ENCODE measurements at places on chromosomes 2 and 18. TPM values are rescaled to one million over a fixed set of nuclear protein-coding genes. Genes with fewer than 3 reads are reported as not detected.
A peak's percentile ranks its signal among the peaks of the same experiment; 100 is the strongest.

The TMEM178A gene
- not detected for total RNA-seq

The PROM2 gene
- total RNA-seq = 0.22 TPM

The RBM44 gene
- 0.22 TPM for total RNA-seq

The MYO5B gene
- total RNA-seq = 0.87 TPM

The PTPN2 gene
- 14.4 TPM for total RNA-seq

The RGPD3 gene
- total RNA-seq = under 0.01 TPM

The KCTD1 gene
- 5.9 TPM for total RNA-seq

DNA sequence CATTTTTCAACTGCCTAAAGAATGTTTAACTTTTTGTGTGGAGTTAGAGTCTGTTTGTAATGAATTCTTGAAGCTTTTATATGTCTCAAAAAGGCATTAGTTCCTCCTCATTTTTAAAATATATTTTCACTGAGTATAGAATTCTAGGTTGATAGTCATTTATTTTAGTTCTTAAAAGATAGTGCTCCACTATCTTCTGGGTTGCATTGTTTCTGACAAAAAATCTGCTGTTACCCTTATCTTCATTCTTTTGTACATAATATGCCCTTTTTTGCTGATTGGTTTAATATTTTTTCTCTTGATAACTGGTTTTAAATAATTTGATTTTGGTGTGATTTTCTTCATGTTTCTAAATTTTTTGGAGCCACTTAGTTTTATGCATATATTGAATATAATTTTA lies 754.7 kb upstream of the GYPC start:
- DNase-seq = no peak

DNA sequence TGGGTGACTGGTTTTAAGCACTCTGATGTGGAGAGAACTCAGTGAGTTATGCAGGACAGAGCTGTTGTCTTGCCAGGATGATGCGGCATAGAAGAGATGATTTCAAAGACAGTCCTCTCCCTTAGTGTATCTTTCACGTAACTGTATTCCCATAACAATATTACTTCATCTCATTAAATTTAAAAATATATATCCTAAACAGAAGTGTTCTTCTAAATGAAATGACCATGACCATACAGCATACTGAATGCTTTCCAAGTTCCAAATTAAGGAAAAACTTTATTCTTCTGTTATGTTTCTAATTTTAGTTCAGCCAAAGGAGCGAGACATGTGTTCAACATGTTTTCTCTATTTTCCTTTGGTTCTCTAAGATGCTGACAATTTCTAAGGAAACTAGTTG lies 600.1 kb upstream of the FSHR start:
- no peak for DNase-seq

DNA sequence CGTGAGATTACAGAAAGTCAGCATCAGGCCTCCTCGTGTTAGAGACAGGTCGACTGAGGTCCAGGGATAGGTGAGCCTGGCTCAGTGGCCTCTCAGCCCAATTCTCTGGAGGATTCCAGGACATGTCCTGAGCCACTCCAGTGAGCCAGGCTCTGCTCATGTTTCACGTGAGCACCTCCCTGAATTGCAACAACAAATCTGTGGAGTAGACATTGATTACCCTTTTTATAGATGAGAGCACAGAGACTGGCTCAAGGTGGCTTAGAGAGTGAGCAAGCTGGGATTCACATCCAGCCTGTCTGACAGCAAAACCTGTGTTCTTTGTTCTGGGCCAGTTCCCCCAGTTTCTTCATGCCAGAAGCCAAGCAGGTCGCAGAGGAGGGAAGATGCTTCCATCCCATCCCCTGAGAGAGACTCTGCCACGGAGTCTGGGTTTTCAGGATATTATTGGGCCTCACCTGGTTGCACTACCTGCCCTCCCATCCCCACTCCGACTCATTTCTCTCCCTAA lies 46.4 kb downstream of the HS1BP3 start:
- no peak for DNase-seq

GRCh38 chr2:104857262-104858005 lies 3.5 kb downstream of the POU3F3 start:
- DNase-seq = no peak

DNA sequence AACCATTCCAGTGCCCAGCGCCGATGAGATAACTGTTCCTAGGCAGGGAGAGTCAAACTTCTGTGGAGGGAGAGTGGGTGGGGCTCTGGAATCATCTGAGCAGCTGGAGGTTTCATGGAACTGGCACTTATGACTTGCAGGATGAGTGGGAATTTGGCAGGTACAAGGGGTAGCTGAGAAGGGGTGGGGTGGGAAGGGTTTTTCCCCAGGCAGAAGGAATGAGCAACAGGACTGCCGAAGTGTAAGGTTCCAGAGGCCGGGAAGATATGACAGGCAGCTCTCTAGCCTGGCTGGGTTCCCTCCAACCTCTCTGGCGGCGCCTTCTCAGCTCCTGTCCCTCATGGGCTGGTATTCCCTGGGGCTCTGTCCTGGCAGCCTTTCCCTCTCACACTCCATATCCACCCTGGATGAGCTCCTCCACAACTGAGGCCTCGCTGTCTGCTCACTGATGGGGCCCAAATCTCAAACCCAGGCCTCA lies 2.5 kb upstream of the TET3 start:
- no peak for DNase-seq

DNA sequence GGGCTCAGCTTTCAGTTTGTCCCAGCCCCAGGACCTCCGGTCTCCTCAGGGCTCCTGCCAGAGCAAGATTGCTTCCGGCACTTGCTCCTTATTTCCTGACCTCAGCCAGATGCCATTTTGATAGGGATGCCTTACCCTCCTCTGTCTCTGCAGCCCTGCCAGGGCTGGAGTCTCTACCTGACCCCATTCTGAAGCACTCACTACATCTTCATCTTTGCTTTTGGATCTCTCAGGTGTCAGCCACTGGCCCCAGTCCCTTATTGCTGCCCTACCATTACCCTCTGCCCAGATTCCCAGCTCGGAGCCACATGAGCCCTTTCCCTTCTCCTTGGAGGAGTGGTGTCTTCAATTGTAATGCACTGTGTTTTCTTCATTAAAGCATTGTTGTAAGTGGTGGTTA lies 17.1 kb downstream of the OSBPL6 start:
- DNase-seq = no peak

GRCh38 chr2:215435870-215436704 lies at the start of gene FN1:
TSS of gene FN1 (minus strand) at chr2:215436068. CDS start at chr2:215435802, 266 bp downstream.
- peak; percentile 99 for DNase-seq
